ENCODE measurements at places on chromosomes 2 and 18.

- DNase-seq, result no peak
These were observed 34.0 kb upstream of the SESTD1 start for GRCh38 chr2:179298666-179299065.

- DNase-seq, result no peak
These were observed 582.5 kb upstream of the HNMT start for GRCh38 chr2:137381731-137382130.

DNA sequence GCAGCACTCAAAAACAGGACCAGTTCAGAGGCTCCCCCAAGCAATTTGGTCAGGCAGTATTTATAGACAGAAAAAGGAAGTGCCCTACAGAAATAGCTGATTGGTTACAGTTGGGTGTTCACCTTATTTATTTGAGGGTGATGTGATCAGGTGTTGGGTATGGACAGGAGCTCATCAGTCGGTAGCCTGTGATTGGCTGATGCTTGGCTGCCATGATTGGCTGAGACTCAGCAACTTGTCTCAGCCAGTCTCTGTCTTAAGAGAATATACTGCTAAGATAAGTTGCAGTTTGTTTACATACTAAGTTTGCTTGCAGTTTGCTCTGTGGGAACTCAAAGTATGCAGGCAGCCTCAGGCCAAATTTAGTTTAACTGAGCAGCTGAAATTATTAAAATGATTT is 9.4 kb downstream of the ABCG8 start:
- no peak for DNase-seq

DNA sequence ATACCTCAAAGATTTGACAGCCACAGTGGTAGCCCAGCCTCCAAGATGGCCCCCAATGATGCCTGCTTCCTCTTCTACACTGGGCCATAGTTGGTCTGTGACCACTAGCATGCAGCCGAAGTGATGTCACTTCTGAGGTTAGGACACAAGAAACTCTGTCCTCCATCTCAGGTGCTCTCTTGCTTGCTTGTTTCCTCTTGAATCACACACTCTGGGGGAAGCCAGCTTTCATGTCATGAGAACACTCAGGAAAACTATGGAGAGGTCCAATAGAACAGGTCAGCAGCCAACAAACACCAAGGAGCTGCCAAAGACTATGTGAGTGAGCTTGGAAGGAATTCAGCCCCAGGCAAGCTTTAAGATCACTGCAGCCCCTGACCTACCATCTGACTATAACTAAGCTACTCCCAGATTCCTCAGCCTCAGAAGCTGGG is 3.3 kb upstream of the ADAM17 start:
- no peak for DNase-seq
